ENCODE measurements at places on chromosomes 12 and 14. TPM values are rescaled to one million over a fixed set of nuclear protein-coding genes. Genes with fewer than 3 reads are reported as not detected.

NPFF gene
- total RNA-seq, result not detected

GRCh38 chr12:21725731-21726130, 48.8 kb downstream of the KCNJ8 start:
- DNase-seq, result no peak

CHD8 gene
- 42.6 TPM for total RNA-seq

GRCh38 chr14:105099778-105100177, 34.5 kb upstream of the GPR132 start:
- no peak for DNase-seq

- no peak for DNase-seq
Measured at GRCh38 chr14:100047600-100047999, 17.6 kb upstream of the EVL start.

DDIT3 gene
- total RNA-seq, result 9.4 TPM

- DNase-seq, result no peak
Measured at GRCh38 chr14:81889529-81889928, 355.9 kb upstream of the SEL1L start.

GRCh38 chr14:35292770-35293561, 784 bp downstream of the PSMA6 start:
- no peak for DNase-seq

GRCh38 chr12:79420146-79420618, 270.6 kb downstream of the PAWR start:
- peak; percentile 84 for DNase-seq

DNA sequence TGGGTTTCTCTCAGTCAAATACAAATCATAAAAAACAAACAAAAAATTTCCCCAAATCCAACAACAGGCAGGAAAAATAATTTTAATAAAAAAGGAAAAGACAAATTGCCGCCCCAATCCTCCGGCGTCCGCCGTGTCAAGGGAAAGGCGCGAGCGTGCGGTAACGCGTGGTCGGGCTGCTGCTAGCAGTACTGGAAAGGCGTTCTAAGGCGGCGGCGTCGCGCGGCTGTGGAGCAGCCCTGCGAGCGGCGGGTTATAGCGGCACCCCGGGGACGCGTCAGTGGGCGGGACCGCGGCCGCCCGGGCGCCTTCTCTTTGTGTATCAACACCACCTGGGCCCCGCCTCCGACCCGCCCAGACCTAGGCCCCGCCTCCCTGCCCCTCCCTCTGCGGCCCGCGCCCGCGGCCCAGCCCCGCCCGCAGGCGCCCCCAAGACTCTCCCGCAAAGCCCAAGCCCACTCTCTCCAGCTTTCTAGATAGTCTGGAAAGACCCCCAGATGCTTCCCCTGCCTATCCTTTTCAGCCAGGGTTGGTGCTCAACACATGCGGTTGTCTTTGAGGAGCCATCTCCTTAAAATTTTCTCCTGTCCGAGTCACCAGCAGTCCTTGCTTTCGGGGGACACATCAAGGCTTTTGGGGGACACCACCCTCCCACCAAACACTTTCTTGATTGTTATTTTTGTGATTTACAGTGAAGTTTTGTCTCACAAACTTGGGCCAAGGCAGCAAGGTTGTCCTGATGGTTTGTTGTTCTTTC, at the start of gene SLC38A2:
Gene SLC38A2 (minus strand): TSS at position 230 of the 757 bp plus-strand sequence. CDS start 1,480 bp downstream, outside the sequence.
- peak; percentile 96 for DNase-seq

GRCh38 chr12:80551897-80552296, 107.9 kb downstream of the PTPRQ start:
- DNase-seq, result peak; percentile 87

DNA sequence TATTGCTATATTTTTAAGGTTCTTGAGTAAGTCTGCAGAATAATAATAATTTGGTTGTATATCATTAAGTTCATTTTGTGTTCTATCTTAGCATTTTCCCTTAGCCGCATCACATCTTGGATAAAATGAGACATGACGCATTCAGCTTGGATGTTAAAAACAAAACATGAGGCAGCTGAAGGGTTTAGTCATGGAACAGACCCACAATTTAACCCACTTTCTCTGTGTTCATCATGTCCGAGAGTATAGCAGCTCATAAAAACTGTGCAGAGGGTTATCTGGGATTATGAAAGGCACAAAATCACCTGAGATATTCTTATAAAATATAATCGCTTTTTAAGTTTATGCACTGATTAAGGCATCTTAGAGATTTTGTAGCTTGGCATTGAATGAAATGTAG, 219.3 kb downstream of the TRHDE start:
- DNase-seq, result no peak

- peak; percentile 95 for DNase-seq
Measured at GRCh38 chr14:73662487-73662943, 17.7 kb downstream of the DNAL1 start.

GRCh38 chr12:32705783-32706182, 26.7 kb downstream of the DNM1L start:
- no peak for DNase-seq

AMIGO2 gene
- 159 TPM for total RNA-seq

DNA sequence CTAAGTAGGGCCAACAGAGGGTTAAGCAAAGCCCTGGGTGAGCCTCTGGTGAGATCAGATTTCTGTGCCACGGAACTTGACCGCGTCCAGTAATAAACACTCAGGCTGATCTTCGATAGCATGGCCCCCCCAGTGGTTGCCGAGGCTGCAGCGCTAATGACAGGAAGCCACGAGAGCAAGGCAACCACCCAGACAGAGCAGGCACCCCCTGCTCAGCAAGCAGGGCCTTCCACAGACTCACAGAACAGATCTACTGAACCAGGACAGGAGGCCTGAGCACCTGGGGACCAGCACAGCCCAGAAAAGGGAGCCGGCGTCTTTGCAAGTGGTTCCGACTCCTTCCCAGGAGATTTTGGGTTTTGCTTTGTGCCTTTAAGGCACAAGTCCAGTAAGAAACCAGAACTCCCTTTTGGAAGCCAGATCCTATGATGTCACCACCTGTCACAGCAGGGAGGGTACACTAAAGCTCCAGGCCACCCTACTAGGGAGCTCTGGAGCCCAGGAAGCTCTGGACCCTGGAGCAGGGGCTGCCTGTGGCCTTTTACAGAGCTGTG, 42.3 kb downstream of the BCL11B start:
- peak; percentile 79 for DNase-seq

DNA sequence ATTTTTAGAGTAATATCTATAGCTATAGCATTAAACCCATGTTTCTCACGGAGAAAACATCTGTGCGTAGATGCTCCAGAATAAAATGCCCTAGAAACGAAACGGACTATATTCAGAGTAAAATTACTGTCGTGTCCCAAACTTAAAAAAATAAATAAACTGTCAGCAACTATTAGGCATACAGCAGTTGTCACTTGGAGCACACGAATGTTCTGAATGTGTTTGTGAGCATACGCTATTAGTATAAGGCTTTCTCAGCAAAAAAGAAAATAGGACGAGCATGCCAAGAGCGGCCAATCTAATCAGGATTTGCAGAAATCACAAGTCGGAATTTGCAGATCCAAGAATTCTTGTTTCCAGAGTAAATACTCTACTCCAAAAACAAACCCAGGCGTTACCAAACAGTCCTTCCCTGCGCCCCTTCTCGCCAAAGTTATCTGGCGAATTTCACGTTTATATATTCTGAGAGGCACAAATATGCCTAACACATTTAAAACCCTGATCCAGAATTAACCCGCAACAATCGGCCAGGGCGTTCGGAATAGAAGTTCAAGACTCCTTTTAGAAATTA, 836 bp downstream of the PTPN21 start:
- no peak for DNase-seq

- DNase-seq, result no peak
Measured at GRCh38 chr14:89415159-89415558, 1.9 kb downstream of the FOXN3 start.

TAS2R42 gene
- not detected for total RNA-seq

- no peak for DNase-seq
Measured at GRCh38 chr14:38040411-38040810, 167.3 kb upstream of the SSTR1 start.

DNA sequence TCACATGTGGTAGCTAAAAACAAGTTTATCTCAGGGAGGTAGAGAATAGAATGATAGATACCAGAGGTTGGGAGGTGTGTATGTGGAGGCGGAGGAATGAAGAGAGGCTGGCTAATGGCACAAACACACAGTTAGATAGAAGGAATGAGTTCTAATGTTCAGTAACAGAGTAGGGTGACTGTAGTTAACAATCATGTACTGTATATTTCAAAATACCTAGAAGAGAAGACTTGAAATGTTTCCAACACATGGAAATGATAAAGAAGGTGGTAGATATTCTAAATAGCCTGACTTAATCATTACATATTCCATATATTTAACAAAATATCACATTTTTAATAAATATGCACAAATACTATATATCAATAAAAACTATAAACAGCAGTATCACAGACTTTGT, 8.9 kb upstream of the IFNG-AS1 start:
- no peak for DNase-seq

DNA sequence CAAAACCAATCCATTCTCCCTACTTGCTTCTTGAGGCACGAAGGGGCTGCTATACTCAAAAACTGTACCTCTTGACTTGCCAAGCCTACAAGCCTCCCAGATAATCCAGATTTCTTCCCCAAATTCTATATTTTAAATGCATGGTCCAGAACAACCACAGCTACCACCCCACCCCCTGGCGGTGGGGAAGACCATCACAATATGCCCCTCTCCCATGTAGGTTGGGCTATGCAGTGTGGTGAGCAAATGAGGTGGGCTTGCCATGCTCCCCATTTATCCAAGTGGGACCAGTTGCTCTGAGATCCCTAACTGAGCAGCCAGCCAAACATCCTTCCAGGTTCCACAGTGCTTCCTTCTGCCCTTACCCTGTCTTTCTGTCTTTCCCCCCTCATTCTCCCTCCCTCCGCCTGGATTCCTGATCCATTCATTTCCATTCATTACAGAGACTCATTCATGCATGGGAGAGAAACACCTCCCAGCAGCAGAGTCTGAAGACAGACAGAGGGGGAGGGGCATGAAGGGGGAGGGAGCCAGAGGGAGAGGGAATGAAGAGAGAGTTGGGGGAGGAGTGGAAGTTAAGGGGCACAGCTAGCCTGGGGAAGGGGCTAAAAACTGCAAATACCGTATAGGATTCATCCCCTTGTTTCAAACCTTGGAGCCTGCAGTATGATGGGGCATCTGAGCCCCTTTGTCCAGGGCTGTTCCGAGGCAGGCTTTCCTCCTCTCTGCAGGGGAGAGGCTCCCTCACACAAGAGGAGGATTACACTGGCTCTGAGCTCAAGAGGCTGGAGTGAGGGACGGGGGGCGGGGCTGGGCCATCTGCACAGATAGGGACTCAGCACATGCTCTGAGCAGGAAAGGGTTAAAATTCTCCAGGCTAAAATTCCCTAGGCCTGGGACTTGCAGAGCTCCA, 4.4 kb downstream of the ZNF219 start:
- DNase-seq, result no peak

PMEL gene
- total RNA-seq, result 0.12 TPM

PTPRO gene
- 3.0 TPM for total RNA-seq

DMAC2L gene
- total RNA-seq, result 33.3 TPM

LRCOL1 gene
- total RNA-seq, result not detected

LRP1 gene
- 2.8 TPM for total RNA-seq

GSG1 gene
- not detected for total RNA-seq

All from Daoy (cell line).